Amygdala (tissue), 56 donors: ENCODE measurements at places on chromosomes 12 and 14.

DNA sequence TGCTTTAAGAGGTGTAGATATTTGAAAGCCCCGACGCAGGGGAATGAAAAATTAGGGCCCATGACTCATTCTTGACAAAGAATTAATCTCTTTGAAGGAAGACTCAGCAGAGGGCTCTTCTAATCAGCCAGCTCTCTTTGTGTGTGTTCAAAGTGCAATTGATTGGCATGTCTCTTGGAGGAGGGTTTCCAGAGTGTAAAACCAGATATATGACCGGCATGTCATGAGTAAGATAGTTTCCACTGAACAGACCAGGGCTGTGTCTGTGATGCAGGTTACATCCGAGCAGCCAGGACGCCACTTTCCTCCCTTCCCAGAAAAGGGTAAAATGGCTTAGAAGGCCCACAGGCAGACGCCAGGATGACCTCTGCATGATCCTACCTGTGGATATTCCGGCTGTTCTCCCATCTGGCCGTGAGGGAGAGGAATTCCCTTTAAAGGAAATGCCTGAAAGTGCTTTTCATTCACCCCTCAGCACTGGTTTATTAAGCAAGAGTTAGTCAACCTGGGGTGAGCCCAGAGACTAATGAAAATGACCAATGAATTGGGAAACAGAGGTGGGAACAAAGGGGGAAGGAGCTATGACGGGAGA, 7.2 kb upstream of the KRT75 start:
- no peak for DNase-seq

DNA sequence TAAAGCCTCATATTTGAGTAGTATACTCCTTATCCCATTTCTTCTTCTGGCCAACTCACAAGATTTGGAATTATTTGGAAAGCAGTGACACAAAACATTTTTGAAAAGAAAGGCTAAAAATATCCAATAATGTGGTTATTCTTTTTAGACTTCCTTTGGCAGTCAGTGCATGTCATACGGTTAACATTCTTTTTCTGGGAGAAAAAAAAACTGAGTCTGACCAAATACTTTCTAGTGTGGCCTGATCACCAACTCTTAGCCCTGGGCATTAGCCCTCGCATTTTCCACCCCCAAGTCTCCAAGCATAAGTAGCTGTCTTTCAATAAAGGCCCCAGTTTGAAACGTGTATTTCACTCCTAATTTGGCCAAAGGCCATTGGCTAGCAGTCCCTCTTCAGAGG, 5.9 kb downstream of the RASSF3 start:
- no peak for DNase-seq

DNA sequence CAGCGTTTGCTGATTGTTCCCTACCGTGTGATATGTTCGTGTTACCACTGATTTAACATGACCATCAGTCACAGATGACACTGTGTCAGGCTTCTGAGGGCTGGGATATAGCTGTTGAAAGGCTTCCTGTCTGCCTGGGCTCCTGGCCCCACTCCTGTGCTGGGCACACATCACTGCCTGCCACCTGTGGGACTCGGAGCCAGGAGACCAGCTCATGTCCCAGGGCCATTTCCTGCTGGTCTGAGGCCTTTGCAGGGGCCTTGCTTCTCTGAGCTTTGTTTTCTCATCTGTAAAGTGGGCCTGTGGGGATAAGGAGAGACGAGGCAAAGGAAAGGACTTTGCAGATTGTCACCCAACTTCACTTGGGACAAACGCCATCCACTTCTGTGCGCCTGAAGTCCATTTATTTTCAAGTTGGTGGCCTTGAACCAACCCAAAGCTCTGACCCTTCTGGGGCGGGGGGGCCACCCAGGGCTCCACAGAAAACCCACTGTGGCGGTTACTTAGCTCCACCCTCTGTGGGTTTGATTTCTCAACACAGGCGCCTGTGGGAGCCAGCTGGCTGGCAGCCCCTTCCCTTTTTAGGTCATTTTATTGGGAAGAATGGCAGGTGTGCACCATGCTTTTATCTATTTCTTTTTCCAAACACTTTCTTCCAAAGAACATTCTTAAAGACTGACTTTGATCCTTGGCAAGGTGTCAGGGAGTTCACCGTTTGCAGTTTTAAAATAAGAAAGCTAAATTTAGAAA, 54.1 kb downstream of the BEGAIN start:
- DNase-seq, result no peak

GRCh38 chr12:111175396-111176094, 193.3 kb downstream of the PHETA1 start:
- DNase-seq, result no peak

- DNase-seq, result no peak
Measured at GRCh38 chr14:53391631-53392285, 238.6 kb upstream of the DDHD1 start.

DNA sequence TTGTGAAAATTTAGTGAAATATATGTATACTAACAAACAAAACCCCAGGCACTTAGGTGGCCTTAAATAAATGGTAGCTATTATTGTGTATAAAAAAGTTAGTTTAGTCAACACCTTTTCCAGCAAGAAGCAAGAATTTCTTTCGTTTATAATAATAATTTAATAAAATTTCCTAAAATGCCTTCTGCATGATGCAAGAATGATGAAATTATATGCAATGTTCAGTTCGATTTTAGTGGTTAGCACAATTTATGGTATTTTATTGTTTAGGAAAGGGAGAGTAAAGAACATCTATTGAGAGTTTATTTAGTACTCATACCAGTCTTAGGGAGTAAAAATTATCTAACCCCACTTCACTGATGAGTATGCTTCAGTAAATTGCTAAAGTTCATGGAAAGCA, 290.8 kb downstream of the APAF1 start:
- no peak for DNase-seq

DNA sequence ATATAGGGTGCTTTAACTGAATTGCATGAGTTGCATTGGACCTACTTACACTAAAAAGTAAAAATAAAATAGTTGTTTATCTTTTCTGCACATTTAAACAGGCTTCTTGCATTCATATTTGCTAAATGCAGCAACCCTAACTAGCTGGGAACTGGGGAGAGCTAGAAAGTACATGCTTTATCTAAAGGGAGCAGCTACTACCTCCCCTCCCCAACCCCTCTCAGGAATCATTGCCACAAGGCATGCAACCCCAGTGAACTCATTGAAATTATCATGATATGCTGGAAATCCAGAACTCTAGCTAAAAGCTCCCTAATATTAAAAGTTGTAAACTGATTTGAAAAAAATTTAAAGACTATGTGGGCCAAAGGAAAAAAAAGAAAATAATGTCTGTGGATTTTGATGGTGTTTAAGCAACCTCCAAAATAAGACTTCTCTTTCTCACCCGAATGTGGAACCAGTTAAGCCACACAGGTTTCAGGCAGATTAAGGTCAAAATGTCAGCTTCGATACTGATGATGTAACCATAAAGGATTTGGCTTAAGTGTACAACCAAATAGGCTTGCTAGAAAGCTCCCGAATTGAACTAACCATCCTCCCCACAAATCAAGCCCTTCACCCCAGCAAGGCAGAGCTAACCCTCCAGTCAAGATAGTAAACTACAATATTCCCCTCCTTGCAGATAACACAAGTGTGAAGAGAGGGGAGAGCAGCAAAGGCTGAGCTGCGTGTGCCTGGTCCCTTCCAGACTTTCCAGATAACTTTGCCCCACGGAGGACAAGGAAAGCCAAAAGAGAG, 13.8 kb upstream of the POC1B start:
- DNase-seq, result no peak

- DNase-seq, result no peak
Measured at GRCh38 chr12:58378028-58378427, 436.7 kb downstream of the ATP23 start.

GRCh38 chr14:98901511-98902205, 370.3 kb downstream of the BCL11B start:
- DNase-seq, result no peak

- no peak for DNase-seq
Measured at GRCh38 chr14:83164016-83164415, 1630.4 kb upstream of the SEL1L start.

DNA sequence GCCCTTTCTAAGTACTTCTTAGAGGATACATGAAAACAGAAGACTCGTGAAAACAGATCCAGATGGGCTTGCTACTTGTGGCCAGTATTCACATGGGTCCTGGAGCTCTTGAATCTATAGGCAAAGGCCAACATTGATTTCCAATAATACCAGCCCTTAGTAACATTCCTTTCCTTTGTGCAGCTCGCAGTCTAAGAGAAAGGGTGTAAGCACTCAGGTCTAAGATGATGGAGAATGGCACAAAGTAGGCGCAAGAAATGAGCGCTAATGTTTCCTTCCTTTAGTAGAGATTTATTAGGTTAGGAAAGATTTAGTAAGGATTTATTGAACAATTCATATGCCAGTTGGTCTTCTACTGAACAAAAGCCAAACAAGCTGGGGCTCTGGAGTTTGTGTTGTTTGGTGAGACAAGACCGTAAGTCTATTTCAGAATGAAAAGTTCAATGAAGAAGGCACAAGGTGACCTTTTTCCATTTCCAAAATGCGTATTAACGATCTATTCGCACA, 525 bp downstream of the RNU6-8 start:
- DNase-seq, result no peak

GRCh38 chr14:58805605-58806409, 168.0 kb downstream of the DACT1 start:
- no peak for DNase-seq

DNA sequence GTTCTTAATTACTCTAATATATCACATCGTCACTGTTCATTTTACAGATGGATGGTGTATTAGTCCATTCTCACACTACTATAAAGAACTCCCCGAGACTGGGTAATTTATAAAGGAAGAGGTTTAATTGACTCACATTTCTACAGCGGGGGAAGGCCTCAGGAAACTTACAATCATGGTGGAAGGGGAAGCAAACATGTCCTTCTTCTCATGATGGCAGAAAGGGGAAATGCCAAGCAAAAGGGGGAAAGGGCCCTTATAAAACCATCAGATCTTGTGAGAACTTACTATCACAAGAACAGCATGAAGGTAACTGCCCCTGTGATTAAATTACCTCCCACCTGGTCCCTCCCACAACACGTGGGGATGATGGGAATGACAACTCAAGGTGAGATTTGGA, 6.5 kb downstream of the TMBIM4 start:
- DNase-seq, result no peak

GRCh38 chr12:5889381-5890047, 55.5 kb downstream of the ANO2 start:
- DNase-seq, result no peak

- DNase-seq, result no peak
Measured at GRCh38 chr14:71566276-71566675, 366.0 kb upstream of the RGS6 start.

DNA sequence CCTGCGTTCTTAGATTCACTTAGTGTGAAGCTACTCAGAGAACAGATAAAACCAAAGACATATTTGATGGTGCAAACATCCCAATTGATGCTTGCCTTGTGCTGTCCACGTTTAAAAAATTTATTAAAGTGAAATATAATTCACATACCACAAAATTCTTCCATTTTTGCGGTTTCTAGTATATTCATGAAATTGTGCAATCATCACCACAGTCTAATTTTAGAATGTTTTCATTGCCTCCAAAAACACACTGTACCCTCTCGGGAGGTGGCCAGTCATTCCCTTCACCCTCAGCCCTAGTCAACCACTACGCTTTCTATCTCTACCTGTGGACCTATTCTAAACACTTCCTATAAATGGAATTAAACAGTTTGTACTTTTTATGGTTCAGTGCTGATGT, 1109.2 kb downstream of the FLRT2 start:
- no peak for DNase-seq
